Hair follicular keratinocyte (primary cell): ENCODE measurements at places on chromosomes 16 and 17. TPM values are rescaled to one million over a fixed set of nuclear protein-coding genes. Genes with fewer than 3 reads are reported as not detected.

Gene GRIN2A
- total RNA-seq = not detected in 2 replicates

Gene MMP25
- 0.04 and 0.31 TPM in 2 replicates for total RNA-seq

Gene KRT32
- 0.30 TPM in 1 of 2 replicates, not detected in the other for total RNA-seq

Gene B4GALNT2
- total RNA-seq = 0.49 and 3.5 TPM in 2 replicates

Gene COG8
- 30.9 and 32.8 TPM in 2 replicates for total RNA-seq
